ENCODE measurements at places on chromosomes 16 and 17.

DNA sequence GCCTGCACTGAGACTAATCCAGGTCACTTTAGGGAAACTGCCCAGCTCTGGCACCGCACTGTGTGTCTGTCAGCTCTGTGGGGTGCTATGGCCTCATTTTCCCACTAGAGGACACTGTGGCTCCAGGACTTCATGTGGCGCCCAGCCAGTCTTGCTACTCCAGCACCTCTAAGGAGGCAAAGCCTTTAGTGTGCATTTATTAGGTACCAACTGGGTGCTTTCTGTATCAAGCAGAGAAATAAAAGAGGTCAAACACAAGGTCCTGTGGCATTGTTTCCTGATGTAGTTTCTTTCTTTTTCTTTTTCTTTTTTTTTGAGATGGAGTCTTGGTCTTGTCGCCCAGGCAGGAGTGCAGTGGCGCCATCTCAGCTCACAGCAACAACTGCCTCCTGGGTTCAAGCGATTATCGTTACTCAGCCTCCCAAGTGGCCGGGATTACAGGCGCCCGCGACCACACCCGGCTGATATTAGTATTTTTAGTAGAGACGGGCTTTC lies 12.5 kb upstream of the RHBDL3 start:
- DNase-seq: peak; percentile 39

DNA sequence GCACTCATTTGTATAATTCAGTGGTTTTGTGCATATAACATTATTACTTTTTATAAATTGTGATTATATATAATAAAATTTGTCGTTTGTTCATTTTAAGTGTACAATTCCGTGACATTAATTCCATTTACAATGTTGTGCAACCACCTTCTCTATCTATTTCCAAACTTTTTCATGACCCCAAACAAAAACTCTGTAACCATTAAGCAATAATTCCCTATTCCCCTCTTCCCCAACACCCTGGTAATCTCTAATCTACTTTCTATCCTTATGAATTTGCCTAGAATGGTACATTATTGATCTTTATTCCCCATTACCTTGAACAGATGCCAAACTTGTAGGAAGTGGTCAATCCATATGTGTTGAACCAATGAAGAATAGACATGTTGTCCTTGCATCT lies 61.3 kb upstream of the SMIM36 start:
- no peak for DNase-seq

GRCh38 chr17:8418471-8418870 lies 17.2 kb upstream of the NDEL1 start:
- DNase-seq: no peak

DNA sequence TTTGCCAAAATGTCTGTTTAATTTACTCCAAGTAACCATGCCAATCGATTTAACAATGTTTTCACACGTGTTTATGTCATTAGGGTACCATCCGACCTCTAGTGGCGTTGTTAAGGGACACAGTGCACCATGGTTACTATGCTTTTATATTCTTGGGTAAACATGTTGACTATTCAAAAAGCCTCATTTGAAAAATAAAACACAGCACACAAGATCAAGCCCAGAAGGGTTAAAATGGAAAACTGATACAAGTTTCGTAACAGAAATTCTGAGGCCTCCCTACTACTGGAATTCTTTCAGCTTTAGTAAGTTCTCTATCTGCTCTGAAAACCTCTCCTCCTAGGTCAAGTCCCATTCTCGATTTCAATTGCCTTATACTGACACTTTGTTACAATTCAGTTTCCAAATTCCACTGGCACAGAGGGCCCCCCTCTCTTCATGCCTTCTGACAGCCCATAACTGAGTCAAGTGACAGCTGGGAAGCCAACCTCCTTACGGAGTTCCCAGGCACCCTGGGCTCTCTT lies 2.1 kb downstream of the CFAP20 start:
- DNase-seq: no peak

GRCh38 chr17:81341516-81342268 lies 46.6 kb upstream of the SLC38A10 start:
- no peak for DNase-seq

GRCh38 chr16:8943001-8943763 lies 20.5 kb downstream of the USP7 start:
- no peak for DNase-seq

DNA sequence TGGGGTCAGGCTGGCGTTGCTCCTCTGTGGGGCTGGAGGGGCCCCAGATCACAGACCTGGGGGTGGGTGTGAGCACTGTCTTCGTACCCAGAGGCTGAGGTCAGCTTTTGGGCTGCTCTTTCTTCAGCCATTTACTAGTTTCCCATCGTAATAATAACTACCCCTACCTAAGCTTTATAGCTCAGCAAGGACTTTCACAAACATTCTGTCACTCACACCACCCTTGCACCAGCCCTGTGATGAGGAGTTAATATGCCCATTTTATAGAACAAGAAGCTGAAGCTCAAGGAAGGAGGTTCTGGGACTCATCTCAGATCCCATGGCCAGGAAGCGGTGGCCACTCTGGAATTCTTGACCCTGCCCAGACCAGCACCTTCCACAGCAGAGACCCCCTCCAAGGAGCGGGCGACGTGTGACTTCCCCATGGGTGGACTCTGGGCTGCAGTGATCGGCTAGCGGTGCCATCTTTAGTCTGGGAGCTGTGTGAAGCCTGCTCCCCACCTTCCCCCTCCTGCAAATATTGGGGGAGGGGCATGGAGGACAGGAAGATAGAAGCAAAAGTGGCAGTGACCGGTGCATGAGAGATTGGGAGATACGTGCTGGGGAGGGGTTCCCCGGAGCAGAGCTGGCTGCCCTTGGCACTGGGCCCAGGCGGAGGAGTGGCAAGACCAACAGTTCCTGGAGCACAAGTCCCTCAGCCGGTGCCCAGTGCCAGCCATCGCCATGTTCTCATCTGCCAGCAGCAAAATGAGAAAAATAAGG lies 81.8 kb upstream of the TOB1 start:
- DNase-seq: no peak

DNA sequence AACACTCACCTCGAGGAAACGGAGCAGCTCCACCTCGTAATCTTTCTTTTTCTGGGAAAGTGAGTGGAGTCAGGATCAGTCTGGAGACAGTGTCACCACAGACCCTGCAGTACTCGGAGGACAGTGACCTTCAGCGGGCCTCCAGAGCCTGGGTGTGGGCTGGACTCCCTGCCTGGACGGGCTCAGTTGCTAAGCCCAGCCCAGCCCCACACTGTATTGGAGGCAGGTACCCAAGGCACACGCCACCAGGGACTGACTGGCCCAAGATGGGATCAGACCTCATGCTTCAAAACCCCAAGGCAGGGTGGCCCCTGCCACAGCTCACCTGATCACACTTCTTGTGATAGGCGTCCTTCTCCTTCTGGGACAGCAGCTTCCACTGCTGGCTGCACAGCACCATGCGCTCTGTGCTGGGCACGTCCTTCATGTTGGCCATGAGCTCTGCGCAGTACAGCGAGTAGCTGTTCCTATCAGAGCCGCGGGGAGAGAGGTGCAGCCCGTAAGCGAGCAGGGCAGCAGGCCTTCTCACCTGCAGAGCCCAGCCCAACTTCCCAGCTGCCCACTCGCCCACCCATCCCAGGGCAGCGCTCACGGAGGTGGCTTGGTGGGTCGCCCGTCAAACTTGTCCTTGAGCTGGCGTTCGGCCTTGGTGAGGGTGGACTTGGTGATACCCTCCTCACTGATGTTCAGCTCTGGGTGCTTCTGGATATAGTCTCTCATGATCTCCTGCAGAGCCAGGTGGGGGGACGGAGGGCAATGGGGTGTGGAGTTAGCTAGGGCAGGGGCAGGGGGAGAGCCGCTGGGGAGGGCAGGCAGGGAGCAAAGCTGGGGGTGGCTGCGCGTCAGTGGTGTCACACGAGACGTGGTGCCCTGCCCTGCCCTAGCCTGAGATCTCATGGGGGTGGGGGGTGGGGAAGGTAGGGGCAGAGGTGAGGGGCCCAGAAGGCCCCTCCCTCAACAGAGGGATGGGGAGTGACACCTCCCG lies 7.9 kb downstream of the UBTF start:
- no peak for DNase-seq

DNA sequence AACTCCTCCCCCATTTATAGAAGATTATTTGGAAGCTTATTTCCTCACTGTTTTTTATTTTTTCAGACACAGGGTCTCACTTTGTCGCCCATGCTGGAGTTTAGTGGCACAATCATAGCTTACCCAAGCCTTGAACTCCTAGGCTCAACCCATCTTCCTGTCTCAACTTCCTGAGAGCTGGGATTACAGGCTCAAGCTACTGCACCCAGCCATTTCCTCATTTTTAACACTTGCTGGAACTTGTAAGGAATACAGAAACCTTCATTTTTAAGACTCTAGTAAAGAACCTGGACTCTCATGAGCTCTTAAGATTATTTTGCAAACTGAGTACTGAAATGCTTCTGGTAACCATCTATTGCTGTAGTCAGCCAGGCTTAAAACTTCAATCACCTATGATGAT lies 29.9 kb downstream of the KANSL1 start:
- DNase-seq: no peak

GRCh38 chr17:16909472-16910246 lies 62.3 kb downstream of the TNFRSF13B start:
- DNase-seq: no peak

GRCh38 chr17:17077861-17078732 lies 35.8 kb downstream of the MPRIP start:
- no peak for DNase-seq

DNA sequence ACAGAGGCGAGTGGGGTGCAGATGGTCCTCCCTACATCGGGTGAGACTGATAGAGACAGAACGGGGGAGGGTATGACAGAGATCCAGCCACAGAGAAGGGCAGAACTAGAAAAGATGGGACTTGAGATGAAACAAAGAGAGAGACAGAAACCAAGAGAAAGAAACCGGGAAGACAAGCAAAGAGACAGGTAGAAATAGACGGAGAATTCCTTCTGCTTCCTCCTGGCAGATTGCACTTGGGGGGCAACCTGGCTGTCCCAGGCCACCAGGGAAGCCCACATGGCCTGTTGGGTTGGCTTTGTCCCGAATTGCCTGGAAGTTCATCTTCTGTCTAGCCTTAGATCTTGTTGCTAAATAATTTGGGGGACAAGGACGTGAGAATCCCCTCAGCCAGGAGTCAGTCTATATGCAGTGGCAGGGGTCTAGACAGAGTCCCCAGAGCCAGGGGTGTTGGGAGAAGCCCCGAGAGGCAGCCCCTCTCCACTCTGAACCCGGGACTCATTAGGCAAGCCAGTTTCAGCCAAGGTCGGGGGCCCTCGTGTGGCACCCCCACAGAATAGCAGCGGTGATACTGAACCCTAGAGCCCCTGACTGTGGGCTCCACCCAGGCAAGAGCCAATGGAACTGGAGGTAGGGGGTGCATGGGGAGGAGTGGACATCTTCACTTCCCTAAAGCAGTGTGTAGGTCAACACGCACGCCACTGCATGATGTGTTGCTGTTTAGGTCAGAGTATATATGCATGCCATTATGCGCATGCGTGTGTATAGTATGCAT lies 627 bp upstream of the TSPOAP1 start:
- DNase-seq: peak; percentile 68

DNA sequence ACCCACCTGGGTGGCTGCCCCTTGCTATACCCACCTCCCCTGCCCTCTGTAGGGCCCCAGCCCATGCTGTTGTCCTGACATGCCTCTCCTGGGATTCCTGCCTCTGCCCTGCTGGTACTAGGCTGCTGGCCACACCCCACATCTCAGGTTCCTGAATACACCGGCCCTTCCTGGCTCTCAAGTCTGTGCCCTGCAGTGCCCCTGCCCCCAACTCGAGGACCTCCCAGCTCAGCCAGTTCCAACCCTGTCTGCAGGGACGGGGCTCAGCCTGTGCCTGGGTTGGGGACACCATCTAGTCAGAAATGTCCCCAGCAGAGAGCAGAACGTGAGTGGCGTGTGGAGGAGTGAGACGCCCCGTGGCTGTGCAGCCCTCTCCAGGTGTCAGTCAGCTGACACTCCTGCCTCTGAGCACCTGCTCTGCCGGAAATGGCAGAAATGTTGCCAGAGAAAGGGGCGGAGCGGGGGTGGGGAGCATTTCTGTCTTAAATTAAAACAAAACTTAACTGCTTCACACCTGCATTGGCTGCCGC lies 28.7 kb downstream of the ACSF3 start:
- DNase-seq: peak; percentile 46

- peak; percentile 62 for DNase-seq
Measured at GRCh38 chr17:43900183-43900857, 7.0 kb downstream of the MPP2 start.

- DNase-seq: no peak
Measured at GRCh38 chr17:48961516-48962233, 6.7 kb downstream of the GIP start.
